Naive thymus-derived CD8-positive, alpha-beta T cell (primary cell): ENCODE measurements at places on chromosomes 7 and 10.

GRCh38 chr10:8130973-8131911, 76.8 kb downstream of the GATA3 start:
- no peak for DNase-seq

- DNase-seq = no peak
Measured at GRCh38 chr10:71783917-71784678, 10.8 kb upstream of the VSIR start.

GRCh38 chr10:104233817-104234216, 1.7 kb upstream of the CFAP43 start:
- no peak for DNase-seq

- DNase-seq = no peak
Measured at GRCh38 chr7:2920956-2921652, 77.0 kb upstream of the GNA12 start.

DNA sequence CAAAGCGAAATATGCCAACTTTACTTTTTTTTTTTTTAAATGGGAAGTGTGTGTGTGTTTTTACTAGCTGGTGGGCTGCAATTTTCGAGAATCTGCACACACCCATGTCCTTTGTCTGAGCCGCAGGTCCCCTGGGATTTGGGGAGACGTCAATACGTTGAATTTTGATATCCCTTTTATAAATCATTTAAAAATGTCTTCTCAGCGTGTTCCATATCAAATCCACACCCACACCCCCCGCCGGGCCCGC, 404 bp upstream of the FMC1 start:
- no peak for DNase-seq

DNA sequence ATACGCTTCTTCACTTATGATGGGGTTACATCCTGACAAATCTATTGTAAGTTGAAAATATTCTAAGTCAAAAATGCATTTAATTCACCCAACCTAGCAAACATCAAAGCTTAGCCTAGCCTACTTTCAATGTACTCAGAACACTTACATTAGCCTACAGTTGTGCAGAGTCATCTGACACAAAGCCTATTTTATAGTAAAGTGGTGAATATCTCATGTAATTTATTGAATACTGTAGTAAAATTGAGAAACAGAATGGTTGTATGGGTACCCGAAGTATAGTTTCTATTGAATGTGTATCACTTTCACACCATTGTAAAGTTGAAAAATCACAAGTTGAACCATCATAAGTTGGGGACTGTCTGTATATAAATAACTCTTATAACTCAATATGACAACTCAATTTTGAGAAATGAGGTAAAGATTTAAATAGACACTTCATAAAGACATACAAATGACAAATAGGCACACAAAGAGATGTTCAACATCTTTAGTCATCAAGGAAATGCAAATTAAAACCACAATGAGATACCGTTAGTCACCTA, 73.9 kb downstream of the C10orf90 start:
- DNase-seq = no peak

GRCh38 chr10:125662584-125662983, 20.4 kb downstream of the TEX36 start:
- DNase-seq = no peak

DNA sequence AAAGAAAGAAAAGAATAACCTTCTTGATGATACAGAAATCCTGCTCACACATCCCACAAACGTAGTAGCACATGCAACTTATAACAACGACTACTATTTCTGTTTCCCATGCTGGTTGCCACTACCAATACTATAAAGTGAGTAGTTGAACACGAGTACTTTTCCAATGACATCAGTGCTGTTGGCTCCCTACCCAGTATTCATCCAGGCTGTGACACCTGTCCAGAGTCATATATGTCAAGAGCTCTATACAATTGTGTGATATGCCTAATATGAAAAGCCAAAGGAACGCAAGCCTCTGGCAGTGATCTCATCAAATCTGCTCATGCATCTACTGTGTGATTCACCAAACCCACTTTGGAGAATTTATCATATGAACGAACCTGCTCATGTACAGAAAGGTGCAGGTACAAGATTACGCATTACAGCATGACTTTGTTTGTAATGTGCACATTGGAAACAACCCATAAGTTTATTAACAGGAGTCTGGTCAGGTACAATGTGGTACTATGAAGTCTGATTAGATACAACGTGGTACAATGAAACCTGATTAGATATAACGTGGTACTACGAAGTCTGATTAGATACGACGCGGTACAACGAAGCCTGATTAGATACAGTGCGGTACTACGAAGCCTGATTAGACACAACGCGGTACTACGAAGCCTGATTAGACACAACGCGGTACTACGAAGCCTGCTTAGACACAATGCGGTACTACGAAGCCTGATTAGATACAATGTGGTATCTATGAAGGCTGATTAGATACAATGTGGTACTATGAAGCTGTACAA, 5.8 kb upstream of the ITIH5 start:
- no peak for DNase-seq
